IMR-90 (cell line): ENCODE measurements at places on chromosomes 5 and 9.

GRCh38 chr5:118603278-118603677 lies 385.1 kb downstream of the DTWD2 start:
- no peaks in the 10 kb centered on the region for H3K4me1 ChIP-seq
- no peak overlapping the region for H3K27ac ChIP-seq
- H3K27me3 ChIP-seq, result no peaks in the 10 kb centered on the region
- no peak overlapping the region for H3K4me3 ChIP-seq
- H3K36me3 ChIP-seq, result no peaks in the 10 kb centered on the region
- DNase-seq, result no peak

GRCh38 chr9:104831681-104832080 lies 67.8 kb downstream of the NIPSNAP3B start:
- no peaks in the 10 kb centered on the region for H3K27me3 ChIP-seq
- peak; percentile 79 for DNase-seq
- peaks cover 4% of the 10 kb centered on the region for H3K4me1 ChIP-seq
- peaks cover 77% of the 10 kb centered on the region for H3K36me3 ChIP-seq
- no peak overlapping the region for H3K27ac ChIP-seq
- no peak overlapping the region for H3K4me3 ChIP-seq

GRCh38 chr5:127555826-127556225 lies 38.4 kb downstream of the PRRC1 start:
- DNase-seq, result no peak
- 0 out of 2 replicates have a peak, but pooled peaks cover 3% of the 10 kb centered on the region for H3K4me1 ChIP-seq
- H3K36me3 ChIP-seq, result peaks cover 16% of the 10 kb centered on the region
- H3K27me3 ChIP-seq, result no peaks in the 10 kb centered on the region
- no peak overlapping the region for H3K27ac ChIP-seq

GRCh38 chr5:164597293-164597900 lies 1092.0 kb downstream of the MAT2B start:
- H3K27me3 ChIP-seq, result no peaks in the 10 kb centered on the region
- peaks cover 2% of the 10 kb centered on the region; the same call in 1 of the 2 replicates for H3K4me1 ChIP-seq
- DNase-seq, result no peak
- H3K27ac ChIP-seq, result no peak overlapping the region
- no peak overlapping the region for H3K4me3 ChIP-seq
- H3K36me3 ChIP-seq, result no peaks in the 10 kb centered on the region

DNA sequence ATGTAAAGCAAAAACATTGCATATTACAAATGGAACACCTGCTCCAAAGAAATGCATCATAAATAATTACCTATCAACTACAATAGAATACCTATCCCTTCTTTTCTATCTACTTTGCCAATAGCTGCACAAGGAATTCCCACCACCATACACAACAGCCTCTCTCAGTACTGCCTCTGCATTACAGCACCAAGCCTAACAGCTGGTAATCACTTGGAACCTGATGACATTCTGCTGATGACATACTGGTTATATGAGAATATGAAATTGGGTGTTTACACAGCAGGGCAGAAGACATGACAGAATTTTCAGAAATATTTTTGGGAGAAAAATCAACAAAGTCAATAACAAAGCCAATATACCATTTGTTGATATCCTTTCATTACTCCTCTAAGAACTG lies 43.2 kb downstream of the PSMB7 start:
- DNase-seq, result peak; percentile 30
- H3K36me3 ChIP-seq, result peaks cover 7% of the 10 kb centered on the region
- H3K4me1 ChIP-seq, result peaks cover 9% of the 10 kb centered on the region
- no peak overlapping the region for H3K27ac ChIP-seq
- H3K27me3 ChIP-seq, result no peaks in the 10 kb centered on the region

DNA sequence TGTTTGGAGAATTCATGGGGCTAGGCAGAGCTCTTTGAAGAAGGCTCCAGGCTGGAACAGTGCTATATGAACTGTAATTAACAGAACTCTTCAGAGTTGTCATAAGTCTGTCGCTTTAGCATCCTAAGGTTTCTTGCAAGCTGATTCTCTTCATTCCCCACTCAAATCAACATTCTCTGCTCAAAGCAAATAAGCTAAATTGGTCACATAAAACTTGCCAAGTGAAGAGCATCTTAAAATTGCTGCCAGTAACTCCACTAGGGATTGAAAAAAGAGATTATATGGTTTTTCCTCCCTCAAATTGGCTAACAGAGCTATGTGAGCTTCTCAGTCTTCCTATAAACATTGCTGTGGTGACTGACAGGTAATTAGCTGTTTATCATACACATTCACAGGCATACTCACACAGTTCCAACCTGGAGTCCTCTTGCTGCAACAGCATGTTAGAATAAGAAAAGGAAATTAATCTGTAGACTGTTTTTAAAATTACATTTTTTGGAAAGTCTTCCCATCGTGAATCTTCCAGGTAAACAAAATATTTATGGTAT lies 298.5 kb upstream of the ATP10B start:
- no peak overlapping the region for H3K27ac ChIP-seq
- H3K4me1 ChIP-seq, result no peaks in the 10 kb centered on the region
